ENCODE measurements at places on chromosomes 12 and 14. TPM values are rescaled to one million over a fixed set of nuclear protein-coding genes. Genes with fewer than 3 reads are reported as not detected.

DNA sequence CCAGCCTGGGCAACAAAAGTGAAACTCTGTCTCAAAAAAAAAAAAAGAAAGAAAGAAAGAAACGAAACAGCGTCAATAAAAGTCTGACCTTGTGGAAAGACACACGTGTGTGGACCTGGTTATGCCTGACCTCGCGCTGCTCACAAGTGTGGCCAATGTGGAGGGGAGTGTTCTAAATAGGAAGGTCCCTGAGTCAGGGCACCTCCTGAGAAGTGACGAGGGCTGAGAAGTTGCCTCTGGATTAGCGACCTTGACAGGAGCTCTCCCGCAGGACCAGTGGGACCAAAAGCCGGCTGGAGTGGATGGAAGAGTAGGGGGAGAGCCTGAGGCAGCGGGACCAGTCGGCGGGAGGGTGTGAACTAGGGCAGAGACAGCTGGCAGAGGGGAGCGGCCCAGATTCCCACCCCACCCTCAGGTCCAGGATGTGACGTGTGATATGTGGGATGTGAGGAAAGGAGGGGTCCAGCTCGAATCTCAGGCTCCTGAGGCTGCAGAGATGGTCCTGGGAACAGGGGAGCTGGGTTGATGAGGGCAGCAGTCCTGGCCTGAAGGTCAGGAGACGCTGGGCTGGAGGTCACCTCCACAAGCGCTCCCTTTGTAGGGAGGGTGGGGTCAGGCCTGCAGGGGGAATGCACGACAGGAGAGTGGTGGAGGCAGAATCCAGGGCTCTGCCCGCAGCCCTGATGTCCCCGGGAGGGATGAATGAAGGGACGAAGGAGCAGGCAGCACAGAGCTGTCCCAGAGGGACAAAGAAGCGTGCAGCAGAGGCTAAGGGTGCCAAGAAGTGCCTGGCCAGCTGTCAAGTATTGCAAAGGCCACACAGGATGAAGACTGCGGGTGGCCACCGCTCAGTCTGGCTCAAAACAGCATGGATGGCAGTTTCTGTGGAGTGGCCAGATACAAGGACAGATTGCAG is 24.8 kb upstream of the GPR68 start:
- DNase-seq: no peak

DNA sequence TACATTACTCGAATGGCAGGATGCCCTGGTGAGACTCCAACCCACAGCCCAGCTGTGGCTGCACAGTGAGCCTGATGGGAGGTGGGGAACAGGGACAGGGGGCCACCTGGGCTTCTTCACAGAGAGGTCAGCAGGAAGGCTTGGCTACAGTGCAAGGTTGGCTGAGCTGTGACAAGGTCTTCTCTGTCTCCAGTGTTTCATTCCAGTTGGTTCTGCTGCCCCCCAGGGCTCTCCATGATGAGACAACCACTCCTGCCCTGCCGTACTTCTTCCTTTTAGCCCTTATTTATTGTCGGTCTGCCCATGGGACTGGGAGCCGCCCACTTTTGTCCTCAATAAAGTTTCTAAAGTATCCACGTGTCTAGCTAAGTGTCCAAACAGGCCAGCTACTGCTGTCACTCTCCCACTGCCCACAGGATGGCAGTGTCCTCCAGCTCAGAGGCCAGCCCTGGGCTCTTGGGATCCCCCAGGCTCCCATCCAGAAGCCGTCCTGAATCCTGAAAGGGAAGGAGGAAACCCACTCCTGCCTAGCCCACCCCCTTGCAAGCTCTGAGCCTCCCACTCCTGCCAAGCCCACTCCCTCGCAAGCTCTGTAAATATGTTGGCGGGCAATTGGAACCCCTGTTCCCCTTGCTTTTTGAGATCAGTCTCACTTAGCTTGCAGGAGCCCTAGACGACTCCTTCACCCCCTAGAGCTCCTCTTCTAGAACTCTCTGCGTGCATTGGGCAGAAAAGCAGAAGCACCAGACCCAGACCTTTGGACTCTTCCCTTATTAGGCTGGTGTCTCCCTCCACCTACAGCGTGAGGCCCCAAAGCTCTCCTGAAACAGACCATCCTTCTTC is 5.4 kb downstream of the C1QL4 start:
- peak; percentile 88 for DNase-seq

FAM90A1 gene
- not detected for total RNA-seq

CLEC6A gene
- not detected for total RNA-seq

Data from lung microvascular endothelial cell (primary cell).